ENCODE measurements at places on chromosomes 3 and 15.

GRCh38 chr3:114178770-114179368 is at the start of gene DRD3:
TSS of gene DRD3 (minus strand) at chr3:114179052. CDS start at chr3:114171992, 7,060 bp downstream.
- no peak for DNase-seq

- DNase-seq, result no peak
Measured at GRCh38 chr3:8442993-8443650, 58.5 kb upstream of the LMCD1 start.

- peak; percentile 76 for DNase-seq
Measured at GRCh38 chr3:188954590-188955208, 217.1 kb upstream of the TPRG1 start.

DNA sequence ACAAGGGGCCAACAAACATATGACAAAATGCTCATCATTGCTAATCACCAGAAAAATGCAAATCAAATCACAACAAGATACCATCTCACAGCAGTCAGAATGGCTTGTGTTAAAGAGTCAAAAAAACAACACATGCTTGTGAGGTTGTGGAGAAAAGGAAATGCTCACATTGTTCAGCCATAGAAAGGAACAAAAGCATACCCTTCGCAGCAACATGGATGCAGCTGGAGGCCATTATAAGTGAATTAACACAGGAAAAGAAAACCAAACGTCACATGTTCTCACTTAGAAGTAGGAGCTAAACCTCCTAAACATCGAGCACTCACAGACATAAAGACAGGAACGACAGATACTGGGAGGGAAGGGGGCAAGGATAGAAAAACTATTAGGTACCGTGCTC is 678.4 kb upstream of the GRM7 start:
- DNase-seq, result no peak

All from WERI-Rb-1 (cell line).